NCI-H1694 (cell line): ENCODE measurements at places on chromosomes 7 and 10.

DNA sequence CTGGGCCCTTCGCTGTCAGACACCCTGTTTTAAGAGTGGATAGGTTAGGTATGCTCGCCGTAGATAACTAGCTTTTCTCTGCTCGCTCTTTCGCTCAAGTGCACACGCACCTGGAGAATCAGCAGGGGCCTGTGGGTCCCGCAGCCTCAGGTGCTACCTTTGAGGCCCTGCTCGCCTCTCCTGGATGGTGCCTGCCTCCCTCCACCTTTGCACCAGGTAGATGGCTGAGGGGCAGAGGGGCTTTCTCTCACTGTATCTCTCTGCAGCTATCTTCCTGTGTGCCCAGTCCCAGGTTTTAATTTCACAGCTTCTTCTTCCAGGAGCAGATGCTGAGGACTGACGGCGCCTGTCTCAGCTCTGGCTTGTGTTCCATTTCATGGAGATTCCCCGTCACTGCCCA, 227.9 kb downstream of the TCF7L2 start:
- no peak for DNase-seq

DNA sequence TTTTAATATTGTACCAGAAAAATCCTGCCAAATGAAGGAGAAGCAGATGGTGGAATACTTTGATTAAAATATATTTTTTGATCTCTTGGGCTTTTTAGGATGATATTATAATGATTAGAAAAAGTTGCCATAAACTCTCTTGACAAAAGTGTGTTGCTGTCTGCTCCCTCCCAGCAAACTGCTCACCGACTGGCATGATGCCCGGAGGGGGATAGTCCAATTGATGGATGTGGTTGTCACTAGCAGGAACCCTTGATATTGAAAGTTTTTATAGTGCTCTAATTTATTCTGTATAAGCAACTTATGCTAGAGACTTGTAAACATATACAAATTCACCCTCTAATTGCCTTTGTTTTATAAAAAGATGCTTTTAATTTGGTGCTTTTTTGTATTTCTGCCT, 114.0 kb downstream of the DNAH11 start:
- no peak for DNase-seq

DNA sequence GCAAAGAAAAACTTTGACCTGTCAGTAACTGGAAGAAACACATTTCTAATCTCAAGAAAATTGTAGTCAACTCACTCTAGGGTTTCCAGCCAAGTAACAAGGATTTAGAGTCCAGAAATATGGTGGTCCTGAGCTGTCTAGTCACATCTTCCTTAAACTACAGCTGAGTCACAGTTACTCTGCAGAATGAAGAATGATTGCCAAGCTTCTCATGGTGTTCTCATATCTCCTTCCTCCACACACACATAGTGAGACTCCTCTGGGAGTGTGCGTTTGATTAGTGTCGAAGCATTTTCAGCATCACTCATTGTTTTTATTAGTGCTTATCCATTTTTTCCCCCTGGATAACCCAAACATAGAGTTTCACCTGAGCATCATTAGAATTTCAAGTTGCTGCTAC, 93.1 kb upstream of the CXCL12 start:
- no peak for DNase-seq

GRCh38 chr7:98133181-98133580, 26.5 kb downstream of the LMTK2 start:
- no peak for DNase-seq

- DNase-seq = no peak
These were observed 6.0 kb upstream of the LIPA start for GRCh38 chr10:89257581-89257980.

- no peak for DNase-seq
These were observed 101.2 kb downstream of the RPS24 start for GRCh38 chr10:78134773-78135306.

GRCh38 chr7:142298009-142298408, 40.2 kb upstream of the PRSS58 start:
- no peak for DNase-seq
